Putamen (tissue), 1 donor: ENCODE measurements at places on chromosomes 2 and 18.

DNA sequence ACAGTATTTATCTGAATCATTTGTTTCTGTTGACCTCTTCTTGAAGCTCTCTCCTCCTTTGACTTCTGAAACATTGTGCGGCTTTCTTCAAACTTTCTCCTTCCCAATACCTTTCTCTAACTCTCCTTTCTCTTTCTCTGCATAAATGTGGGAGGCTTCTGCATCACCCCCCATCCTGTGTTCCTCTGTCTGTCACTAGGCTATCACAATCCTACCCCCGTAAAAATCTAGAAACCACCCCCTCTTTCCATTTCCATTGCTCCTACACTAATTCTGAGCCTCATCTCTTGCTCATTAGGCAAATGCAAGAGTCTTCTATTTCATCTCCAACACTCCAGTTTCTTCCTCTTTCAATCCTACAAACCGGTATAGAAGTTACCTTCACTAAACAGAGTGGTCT, 32.2 kb upstream of the ZNF385B start:
- DNase-seq = peak; percentile 80

GRCh38 chr2:21270083-21270491, 146.3 kb downstream of the TDRD15 start:
- DNase-seq = no peak

GRCh38 chr2:225296951-225297350, 102.6 kb upstream of the NYAP2 start:
- DNase-seq = no peak

DNA sequence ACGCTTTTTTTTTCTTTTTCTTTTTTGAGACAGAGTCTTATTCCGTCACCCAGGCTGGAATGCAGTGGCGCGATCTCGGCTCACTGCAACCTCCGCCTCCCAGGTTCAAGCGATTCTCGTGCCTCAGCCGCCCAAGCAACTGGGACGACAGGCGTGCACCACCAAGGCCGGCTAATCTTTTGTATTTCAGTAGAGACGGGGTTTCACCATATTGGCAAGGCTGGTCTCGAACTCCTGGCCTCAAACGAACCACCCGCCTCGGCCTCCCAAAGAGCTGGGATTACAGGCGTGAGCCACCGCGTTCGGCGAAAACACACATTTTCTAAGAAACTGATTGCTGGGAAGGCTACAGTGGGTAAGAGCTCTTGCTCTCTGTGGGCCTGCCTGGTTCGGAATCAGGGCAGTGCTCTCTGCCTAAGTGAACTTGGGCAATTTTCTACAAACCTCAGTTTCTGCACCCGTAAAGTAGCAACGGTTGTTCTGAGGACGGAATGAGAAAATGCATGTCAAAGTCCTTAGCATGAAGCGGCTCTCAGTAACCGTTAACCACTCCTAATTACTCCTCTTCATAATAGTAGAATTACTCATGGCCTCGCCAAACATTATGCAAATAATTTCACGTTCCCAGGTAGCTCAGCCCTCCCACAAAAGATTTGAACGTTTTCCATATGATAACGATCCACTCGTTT, 1.0 kb upstream of the PMAIP1 start:
- no peak for DNase-seq

- peak; percentile 52 for DNase-seq
These were observed 53.8 kb upstream of the RBM44 start for GRCh38 chr2:237744613-237745249.

GRCh38 chr18:26757263-26758019, 108.1 kb downstream of the AQP4 start:
- DNase-seq = no peak

GRCh38 chr2:19818543-19818942, 83.2 kb downstream of the TTC32 start:
- DNase-seq = no peak

DNA sequence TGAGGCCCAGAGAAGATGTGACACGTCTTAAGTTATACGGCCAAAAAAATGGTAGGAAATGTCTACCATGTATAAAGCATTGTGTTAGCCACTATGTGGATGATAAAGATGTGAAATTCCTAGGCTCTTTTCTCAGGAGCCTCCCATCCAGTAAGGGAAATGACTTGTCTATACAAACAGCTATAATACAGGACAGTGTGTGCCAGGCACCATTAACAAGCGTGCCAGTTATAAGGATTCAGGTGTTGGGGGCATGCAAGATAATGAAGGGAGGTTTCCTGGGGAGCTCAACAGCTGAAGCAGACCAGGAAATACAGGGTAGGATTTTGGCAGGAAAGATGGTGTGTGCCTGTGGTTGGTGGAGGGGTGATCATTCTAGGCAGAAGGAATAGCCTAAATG, 37.6 kb downstream of the ALPK2 start:
- DNase-seq = no peak

- DNase-seq = peak; percentile 72
These were observed 32.6 kb upstream of the E2F6 start for GRCh38 chr2:11498543-11499034.

DNA sequence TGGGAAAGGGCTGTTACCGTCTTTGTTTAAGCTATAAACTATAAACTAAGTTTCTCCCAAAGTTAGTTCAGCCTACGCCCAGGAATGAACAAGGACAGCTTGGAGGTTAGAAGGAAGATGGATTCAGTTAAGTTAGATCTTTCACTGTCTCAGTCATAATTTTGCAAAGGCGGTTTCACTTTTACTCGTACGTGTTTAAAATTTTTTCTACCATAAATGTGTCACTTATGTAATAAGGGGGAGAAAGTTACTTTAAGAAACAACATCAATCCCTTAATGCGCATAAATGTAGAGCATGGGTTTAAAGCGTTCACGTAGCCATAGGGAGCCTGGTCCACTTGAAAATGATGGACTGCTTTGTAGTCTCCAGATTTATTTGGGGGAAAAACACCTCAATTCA, 71.3 kb downstream of the SNORC start:
- DNase-seq = no peak

GRCh38 chr2:55896633-55897032, 26.9 kb downstream of the EFEMP1 start:
- no peak for DNase-seq

DNA sequence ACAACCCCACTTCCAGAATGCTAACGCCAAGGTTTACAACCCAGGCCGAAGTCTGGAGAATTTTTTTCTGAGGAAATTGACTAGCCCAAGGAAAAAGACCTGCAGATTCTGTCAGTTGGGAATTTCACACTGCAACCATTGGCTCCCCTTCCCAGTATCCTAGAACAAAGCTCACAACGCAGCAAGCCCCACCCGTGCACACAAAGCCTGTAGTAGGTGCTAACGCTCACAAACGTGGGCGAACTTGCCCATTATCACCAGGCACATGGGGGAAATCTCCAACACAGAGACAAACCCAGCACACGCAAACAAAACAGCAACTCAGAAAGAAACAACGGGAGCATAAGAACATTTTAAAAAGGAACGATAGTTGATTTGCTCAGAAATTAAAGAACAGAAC, 265.1 kb downstream of the EIPR1 start:
- no peak for DNase-seq

DNA sequence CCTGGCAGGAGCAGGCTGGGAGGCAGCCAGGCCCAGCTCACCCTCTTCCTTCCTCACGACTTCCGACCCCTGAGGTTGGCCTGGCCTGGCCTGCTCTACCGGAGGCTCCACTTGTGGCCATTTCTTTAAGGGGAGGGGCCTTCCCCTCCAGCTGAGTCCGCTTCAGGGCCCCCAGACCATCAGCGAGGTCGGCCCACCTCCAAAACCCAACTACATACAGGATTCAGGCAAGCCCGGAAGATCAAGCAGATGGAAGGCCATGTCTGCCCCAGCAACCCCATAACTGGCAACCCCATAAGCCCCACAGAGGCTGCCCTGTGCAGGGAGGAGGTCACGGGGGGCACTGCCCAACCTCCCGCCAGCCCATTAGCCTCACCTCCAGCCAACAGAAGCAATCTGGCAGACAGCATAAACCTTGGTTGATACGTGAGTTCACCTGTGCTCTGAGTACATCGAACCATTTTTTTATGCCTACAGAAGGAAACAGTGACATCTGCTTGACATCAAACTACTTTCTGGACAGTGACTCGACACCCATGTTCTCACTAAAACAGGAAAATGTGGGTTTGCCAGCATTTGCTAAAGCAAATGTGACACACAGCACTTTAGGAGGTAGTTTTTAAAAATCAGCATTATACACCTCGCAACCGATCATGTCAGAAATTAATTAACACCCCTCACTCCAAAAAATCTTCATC, 98.9 kb downstream of the EIPR1 start:
- DNase-seq = no peak

- DNase-seq = no peak
These were observed 55.5 kb upstream of the HS6ST1 start for GRCh38 chr2:128374001-128374710.

GRCh38 chr18:13219593-13220159, 1.1 kb downstream of the LDLRAD4 start:
- no peak for DNase-seq

DNA sequence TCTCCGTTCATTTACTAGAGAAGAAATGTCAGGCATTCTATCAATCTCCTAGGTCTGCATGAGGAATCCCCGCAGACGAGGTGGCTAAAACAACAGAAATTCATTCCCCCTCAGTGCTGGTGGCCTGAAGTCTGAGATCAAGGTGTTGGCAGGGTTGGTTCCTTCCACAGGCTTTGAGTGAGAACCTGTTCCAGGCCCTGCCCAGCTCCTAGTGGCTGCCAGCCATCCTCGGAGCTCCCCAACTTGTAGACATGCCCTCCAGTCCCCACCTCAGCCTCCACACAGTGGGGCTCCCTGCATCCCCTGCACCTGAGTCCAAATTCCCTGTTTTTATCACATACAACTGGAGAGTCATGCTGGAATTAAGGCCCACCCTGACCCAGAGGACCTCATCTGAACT, 145.3 kb upstream of the ALKAL2 start:
- no peak for DNase-seq

DNA sequence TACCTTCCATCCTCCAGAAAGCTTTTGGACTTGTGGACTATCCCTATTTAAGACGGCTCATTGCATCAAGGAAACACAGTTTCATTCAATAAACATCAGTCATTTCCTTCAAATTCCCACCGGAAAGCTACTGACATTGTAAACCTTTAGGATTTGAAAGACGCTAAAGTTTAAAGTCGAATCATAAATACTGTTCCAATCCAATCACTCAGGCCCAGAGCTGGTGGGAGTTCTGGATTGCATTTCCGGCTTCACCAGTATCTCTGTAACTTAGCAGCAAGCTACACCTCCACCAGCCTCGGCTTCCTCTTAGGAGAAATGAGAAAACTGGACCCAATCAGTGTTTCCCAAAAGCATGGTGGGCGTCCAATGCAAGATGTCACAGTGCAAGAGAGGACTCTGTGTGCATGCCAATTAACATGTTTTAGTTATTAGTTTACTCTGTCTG, 1.6 kb downstream of the WDFY1 start:
- no peak for DNase-seq

DNA sequence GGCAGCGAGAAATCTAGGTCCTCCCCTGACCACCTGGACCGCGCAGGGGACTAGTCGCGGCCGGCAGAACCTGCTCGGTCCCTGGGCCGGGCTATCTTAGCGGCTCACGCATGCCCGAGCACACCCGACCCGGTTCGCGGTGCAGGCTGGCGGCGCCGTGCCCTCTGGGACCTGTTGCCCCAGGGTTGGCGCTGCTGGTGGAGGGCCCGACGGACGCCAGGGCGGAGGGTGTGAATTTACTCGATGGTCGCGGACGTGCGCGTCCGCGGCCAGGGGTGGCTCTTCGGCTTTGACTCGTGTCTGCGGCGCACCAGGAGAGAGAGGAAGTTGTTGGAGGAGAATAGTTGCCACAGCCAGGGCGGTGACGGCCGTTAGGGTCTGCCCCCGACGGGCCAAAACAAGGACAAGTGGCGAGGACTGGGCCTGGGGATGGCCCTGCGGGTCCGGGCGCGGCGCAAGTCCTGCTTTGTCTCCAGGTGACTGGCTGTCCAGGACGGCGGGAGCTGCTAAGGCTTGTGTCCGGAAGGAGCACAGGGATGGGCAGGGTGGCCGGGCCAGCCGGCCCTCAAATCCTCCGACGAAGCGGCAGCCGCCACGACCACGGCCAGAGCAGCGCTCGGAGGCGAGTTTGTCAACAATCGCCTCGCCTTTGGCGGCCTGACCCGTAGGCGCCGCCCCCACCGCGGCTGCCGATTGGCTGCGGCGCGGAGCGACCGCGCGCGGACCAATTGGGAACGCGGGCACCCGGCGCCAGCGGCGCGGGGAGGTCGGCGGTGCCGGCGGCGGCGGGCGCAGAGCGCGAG, 1.3 kb downstream of the BCL2L11 start:
- DNase-seq = peak; percentile 87

GRCh38 chr18:3524706-3525105, 74.7 kb downstream of the TGIF1 start:
- peak; percentile 67 for DNase-seq

DNA sequence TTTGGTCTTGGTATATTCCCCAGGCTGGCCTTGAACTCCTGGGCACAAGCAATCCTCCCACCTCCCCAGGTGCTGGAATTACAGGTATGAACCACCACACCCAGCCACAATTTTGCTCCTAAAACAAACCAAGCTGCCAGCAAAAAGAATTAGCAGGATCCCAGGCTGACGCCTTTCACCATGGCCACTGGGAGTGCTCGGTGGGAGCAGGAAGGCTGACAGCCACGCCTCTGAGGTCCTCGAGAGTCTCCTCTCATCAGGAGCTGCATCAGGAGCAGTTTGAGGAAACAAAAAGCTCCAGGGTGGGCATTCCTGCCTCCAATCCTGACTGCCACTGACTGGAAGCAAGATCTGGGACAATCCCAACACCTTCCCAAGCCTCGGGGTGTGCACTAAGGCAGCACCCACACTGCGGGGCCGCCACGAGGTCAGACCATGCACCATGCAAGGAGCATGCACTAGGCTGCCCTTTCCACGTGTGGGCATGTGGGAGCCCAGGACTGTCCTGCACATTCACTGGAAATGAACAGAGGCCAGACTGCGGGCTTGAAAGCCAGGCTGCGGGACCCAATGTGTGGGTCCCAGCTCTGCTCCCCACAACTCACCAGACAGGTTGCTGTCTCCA, 51.4 kb downstream of the TFCP2L1 start:
- DNase-seq = no peak

DNA sequence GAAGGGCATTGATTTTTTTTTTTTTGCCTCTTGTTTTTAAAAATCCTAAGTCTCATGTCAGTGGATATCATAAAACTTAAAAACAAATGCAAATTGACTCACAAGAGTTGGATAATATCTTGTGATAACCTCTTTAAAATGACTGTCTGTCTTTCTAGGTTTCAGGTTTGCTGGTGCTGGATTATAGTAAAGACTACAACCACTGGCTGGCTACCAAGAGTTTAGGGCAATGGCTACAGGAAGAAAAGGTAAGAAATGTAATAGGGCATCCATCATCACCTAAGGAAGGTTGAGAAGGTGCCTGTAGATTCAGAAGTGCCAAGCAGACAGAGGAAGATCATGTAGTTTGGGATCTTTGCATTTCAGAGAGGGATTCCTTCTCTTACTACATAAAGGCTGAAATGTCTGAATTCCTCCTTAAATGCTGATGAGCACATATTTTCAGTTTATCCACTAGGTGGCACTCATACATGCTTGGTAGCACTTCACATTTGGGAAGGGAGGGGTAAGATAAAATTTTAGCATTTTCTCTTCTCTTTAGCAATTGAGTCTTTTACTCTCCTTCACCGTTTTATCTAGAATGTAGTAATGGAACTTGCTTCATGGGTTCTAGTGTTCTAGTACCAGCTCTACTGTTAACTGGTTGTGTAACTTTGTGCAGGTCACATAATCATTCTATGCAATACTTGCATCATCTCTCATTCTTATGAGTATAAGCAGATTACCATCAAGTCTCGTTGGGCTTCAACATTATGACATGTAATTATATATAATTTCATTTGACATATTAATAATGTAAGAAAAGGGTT, 21.1 kb downstream of the CPS1 start:
- DNase-seq = peak; percentile 72
